ENCODE measurements at places on chromosomes 3 and 15. TPM values are rescaled to one million over a fixed set of nuclear protein-coding genes. Genes with fewer than 3 reads are reported as not detected.

Gene SLC28A2
- not detected for total RNA-seq

Gene GOLGA8K
- total RNA-seq, result 0.98 TPM

Gene RAB43
- total RNA-seq, result 8.6 TPM

Gene SLC6A1
- total RNA-seq, result 2.0 TPM

Gene SHC4
- 0.25 TPM for total RNA-seq

Gene PDCD10
- 71.7 TPM for total RNA-seq

Gene ABCF3
- 94.0 TPM for total RNA-seq

Gene UNC13C
- not detected for total RNA-seq

Gene CSPG4
- 23.1 TPM for total RNA-seq

Gene UCN2
- total RNA-seq, result 5.2 TPM

Gene IL17RB
- not detected for total RNA-seq

All from vagina (tissue), 2 donors.